ENCODE measurements at places on chromosomes 1 and 21.

DNA sequence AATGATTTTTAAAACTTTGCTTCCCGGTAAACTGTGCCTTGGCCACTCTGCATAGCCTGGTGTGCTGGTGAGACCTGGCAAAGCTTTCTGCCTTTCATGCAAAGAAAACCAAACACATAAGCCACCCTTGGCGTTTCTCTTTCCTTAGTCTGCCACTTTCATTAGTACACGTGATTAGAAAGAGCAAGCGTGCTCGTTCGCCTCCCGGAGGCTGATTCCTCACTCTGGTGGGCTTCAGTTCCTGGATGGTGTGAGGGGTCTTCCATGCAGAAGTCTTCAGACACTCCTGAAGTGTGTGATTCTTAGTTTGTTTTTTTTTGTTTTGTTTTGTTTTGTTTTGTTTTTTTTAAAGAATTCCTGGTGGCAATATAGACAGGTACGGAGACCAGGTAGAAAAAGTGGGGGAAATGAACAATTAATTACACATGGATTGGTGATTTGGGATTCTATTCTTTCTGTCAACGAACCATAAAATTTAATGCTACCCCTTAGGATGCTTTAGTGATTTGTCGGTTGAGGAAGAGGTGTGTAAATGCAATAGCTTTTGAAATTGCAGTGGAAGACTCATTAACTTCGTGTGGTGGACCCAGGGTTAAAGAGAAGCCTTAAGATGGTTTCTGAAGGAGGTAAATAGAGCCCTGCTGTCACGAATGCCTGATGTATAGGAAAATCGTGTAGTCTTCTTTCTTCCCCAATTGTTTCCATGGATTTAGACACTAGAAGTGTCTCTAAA is 2.1 kb downstream of the GALNT2 start:
- no peak for DNase-seq

DNA sequence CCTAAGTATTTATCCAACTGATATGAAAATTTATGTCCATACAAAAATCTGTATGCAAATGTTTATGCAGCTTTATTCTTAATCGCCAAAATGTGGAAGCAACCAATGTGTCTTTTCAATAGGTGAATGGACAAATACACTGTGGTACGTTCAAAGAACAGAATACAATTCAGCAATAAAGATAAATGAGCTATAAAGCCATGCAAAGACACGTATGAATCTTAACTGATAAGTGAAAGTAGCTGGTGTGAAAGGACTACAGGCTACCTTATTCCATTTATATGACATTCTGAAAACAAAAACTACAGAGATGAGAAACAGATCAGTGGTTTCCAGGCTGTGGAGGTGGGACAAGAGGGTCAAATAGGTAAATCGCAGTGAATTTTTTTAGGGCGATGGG is 419.6 kb upstream of the B3GALT2 start:
- no peak for DNase-seq

DNA sequence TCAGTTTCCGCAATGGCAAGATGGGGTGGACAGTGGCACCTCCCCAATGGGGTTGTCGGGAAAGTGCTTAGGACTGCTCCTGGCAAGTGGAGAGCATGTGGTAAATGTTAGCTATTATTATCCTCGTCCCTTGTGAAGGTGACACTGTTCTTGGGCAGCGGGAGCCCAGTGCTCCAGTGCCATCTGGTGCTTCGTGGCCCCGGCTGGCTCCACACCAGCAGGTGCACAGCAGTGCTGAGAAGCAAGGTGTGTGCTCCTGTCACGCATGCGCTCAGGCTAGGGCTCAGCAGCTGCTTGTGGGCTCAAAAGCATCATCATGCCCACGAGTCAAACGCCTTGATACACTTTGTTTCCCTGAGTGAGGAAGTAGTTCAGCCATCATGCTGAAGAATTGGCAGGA is 24.9 kb upstream of the KCNC4 start:
- no peak for DNase-seq

GRCh38 chr1:51281807-51282206 is 45.7 kb downstream of the RNF11 start:
- DNase-seq, result no peak

DNA sequence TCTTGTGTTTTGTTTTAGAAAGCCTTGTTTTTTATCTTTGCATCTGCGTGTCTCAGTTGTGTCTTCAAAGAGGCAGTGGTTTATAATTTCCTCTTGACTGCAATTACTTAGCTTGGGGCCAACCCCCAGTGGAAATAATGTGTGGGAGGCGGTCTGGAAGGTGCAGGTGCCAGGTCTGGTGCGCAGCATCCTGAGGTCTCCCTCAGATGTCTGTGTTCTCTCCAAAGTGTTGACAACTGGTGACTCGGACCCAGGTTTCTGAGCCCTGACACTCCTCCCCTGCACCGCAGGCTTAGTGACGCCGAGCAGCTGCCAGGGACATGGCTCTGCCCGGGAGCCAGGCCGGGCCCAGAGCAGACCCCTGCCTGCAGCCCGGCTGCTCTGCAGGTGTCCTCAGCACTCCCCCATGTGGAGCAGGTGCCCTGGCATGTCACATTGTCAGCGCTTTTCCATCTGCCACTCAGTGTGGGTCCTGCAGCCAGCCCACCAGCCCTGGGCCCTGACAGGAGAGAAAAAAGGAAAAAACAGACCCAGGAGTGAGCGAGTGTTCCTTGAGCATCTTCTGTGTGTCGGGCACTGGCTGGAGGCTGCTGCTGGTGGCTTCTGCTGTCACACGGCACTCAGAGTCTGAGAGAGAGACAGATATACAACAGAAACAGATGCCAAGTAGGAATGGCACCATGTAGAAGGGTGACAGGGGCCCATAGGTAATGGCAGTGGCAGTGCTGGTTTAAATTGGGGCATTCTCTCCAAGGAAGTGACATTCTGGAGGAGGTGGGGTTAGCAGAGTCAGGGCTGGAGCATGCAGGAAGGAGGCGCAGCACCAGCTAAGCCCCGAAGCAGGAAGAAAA is 24.8 kb upstream of the SELENON start:
- peak; percentile 58 for DNase-seq

GRCh38 chr1:95007687-95008086 is 65.1 kb downstream of the ALG14 start:
- DNase-seq, result no peak

- no peak for DNase-seq
These were observed 1.4 kb upstream of the GSTM4 start for GRCh38 chr1:109654519-109654918.

DNA sequence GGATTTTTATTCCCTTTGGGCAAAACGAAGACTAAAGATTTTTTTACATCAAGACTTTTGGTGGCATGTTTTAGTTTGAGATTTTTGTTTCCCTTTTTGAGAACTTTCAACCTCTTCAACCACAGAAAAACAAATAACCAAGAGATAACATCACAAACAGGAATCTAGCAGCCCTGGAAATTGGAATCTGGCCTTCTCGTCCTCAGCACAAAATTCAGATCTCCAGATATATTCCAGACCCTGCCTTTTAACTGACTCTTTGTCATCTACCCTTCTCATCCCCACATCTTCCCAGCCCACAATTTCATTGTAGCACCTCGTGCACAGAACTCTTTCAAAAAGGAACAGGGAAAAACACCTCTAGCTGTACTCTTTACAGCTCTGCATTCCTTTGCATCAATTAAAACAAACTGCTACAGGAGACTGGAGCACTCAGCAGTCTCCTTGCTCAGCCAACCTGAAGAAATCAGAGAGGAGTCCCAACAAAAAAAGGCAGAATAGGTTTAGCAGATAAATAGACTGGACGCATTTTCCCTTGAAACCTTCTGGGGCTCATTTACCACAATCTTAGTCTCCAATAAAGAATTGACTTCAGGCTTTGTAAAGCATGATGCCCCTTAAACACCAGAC is 251.0 kb downstream of the TTLL7 start:
- no peak for DNase-seq

DNA sequence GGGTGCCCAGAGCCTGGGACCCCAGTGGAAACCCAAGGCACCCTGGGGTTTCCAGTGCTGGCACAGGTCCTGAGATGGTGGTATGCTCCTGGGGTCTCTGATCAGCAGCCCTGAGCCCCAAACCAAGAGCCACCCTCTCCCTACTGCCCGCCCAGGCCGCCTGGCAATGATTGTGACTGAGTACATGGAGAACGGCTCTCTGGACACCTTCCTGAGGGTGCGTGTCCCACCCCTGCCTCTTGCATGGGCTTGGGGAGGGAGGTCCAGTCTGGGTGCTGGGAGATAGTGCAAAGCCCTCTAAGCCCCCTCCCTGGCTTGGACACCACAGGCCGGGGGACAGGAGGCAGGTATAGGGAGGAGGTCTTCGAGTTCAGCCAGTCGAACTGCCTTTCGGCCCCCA is 34.7 kb downstream of the EPHA8 start:
- DNase-seq, result no peak

- DNase-seq, result peak; percentile 33
These were observed 166.8 kb downstream of the HIVEP3 start for GRCh38 chr1:41751804-41752513.

GRCh38 chr1:201530741-201531531 is 8.0 kb upstream of the NAV1 start:
- DNase-seq, result peak; percentile 38

DNA sequence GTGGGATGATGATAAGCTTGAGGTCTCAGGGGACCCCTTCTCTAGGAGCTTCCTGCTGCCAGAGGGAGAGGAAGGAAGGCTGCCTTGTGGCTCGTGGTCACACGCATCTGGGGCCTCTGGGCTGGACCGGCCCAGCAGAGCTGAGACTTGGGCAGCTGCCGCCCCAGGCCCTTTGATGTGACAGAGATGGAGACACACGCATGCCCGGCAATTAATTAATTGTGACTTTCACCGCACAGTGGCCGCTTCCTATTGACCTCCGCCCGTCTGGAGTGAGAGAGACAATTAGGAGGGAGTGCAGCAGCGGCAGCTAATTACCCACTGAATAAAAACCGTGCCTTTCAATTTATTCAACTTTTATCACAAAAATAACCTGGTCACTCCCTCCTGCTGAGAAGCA is 16.6 kb upstream of the C1QA start:
- DNase-seq, result no peak

DNA sequence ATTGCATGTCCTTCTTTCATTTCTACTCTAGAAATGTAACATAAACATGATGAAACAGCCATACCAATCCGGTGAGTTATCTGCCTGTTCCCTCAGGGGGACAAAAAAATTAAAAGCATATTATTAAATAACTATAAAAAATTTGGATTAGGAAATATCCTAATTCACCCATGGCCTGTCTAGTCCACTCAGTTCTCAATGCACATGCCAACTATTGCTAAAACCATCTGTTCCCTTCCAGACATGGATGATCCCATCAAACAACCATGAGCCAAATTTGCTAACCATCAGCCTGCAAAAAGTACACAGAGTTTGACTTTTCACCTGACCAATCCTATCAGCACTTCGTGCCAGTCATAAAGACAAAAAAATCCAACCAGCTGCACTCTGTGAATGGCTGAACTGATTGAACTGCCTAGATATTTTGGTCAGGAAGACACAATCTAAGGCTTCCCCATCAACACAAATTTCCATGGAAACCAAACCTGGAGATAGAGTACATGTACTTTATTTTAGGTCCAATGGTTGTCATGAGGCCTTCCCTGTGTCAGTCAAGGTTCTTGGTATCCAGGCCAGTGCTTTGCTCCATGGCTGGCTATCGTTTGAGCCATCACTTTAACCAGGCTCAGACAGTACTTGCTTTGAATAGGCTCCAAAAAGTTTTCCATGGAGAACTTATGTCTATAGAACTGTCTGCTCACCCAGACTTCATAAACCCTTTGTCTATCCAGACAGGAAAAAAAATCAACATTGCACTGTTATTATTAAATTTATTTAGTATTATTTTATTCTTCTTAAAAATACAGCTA is 570.8 kb downstream of the LTN1 start:
- no peak for DNase-seq

DNA sequence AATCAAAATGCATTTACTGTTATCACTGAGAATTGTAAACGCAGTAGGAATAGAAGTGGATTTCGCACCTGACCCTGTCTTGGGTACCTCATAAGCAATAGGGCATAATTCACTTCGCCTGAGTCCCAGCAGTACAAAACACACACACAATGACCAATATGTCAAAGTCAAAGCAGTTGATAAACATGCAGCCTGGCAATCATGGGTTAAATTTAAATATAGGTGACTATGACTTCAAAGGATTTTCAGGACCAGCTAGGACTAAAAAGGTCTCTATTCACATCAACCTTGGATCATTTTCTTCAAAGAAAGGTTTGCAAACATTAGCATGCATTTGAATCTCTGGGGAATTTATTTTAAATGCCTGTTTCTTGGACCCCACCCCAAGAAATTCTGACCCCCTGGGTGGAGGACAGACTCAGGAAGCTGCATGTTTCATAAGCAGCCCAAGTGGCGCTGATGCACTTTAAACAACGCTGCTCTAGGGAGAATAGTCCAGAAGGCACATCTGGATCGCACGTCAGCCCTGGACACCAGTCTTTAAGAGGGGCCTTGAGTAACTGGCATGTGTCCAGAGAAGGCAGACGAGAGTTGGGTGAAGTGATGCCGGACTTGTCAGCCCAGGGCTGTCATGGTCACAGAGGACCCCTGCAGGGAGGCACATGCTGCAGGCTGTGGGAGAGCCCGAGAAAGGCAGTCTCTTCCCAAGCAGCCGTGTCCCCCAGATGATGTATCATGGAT is 55.7 kb upstream of the EFHD2 start:
- DNase-seq, result no peak

DNA sequence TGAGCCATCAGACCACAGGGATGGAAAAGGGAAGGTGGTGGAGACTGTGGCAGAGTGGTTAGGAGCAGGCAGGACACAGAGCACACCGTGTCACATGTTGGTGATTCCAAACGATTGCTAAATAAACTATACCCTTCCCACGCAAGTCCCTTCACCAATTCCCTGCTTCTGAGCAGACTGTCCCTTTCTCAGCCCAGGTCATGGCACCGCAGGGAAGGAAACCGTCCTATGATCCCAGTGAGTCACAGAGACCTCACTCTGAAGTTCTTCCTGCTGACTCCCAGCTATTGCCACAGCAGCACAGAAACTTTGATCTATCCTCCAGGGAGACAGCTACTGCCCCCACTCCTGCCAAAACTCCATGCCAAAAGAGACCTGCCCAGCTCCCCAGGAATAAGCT is 19.2 kb downstream of the RIMS3 start:
- no peak for DNase-seq

GRCh38 chr1:68751723-68752122 is 254.8 kb upstream of the DEPDC1 start:
- no peak for DNase-seq

- no peak for DNase-seq
These were observed 130.8 kb downstream of the LACTBL1 start for GRCh38 chr1:22841860-22842281.

- DNase-seq, result no peak
These were observed 65.7 kb downstream of the DHRS3 start for GRCh38 chr1:12552111-12552888.

DNA sequence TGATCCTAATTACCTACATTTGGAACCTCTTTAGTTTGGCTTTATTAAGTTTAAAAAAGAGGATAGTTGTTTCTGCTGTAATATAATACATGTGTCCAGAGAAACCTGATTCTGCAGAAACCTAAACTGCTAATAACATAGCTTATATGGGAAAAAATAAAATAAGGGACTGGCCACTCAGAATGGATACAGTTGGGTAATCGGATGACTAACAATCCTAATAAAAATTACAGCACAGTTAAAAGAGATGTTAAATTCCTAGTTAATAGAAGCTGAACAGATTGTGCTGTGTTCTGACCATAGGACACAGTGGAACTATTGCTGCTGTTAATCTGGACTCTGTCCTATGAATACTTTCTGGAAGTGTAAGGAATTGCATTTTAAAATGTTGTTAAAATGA is 16.0 kb downstream of the ARV1 start:
- DNase-seq, result no peak

GRCh38 chr21:37553078-37553481 is 186.5 kb downstream of the DYRK1A start:
- DNase-seq, result no peak

GRCh38 chr1:4756851-4757580 is 102.6 kb downstream of the AJAP1 start:
- no peak for DNase-seq

GRCh38 chr1:38394303-38394702 is 347.7 kb upstream of the POU3F1 start:
- DNase-seq, result no peak

All from activated CD4-positive, alpha-beta T cell treated with anti-CD3 and anti-CD28 coated beads, Interleukin-2, Interleukin-4, amounts not matched to agents 100 ng/mL and 50 ng/mL, durations not matched to agents 16 hours and 8 hours (primary cell).